Ureter (tissue), 1 donor: ENCODE measurements at places on chromosomes 12 and 14. TPM values are rescaled to one million over a fixed set of nuclear protein-coding genes. Genes with fewer than 3 reads are reported as not detected.
A peak's percentile ranks its signal among the peaks of the same experiment; 100 is the strongest.

IL22 gene
- not detected for total RNA-seq

DNA sequence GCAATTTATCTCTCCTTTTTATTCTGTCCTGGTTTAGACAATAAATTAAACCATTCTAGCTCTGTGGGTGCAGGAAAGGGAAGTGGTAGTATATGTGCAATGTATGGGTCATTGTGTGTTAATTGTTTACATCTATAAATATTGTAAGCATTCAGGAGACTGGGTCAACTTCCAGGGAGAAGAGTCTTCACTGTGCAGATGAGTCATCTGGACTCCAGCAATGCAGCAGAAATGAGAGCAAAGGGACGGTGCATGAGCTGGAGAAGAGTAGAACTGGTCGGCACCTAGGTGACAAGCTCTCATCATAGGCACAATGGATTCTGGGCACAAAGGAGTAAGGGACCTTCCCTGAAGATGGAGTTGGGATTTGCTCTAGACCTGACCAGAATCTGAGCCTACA lies 211.1 kb upstream of the DAAM1 start:
- no peak for DNase-seq

- peak; percentile 1 for DNase-seq
Observed at GRCh38 chr12:19421503-19422282, 17.6 kb upstream of the AEBP2 start.

TDRD9 gene
- 2.8 TPM for total RNA-seq

GRCh38 chr14:27370775-27371174 lies 772.9 kb upstream of the NOVA1 start:
- no peak for DNase-seq

- no peak for DNase-seq
Observed at GRCh38 chr14:83779266-83779665, 1750.7 kb upstream of the FLRT2 start.

PTGDR gene
- 2.7 TPM for total RNA-seq

DNA sequence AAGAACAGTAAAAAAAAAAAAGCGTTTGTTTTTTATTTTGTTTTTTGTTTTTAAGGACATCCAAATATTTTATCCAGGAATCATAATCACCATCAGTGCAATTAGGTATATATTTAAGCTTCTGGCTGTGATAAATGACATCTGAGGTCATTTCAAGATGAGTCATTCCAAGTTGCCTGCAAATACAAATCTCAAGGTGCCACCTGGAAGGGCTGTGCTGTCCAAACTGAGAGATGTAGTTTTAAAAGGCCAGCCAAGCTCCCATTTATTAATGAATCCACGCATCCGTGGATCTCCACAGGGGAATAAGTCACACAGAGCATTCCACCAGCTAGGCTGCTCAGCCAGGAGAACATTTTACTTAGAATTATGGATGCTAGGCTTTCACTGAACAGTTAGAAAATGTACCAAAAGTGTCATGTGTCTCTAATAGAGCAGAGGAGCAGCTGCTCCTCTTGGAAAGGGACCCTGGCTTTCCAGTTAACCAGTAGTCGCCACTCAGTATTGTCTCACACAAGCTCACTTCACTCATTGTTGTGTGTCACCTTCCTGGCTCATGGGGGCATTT lies 1151.4 kb upstream of the TMEM132C start:
- DNase-seq: no peak

DNA sequence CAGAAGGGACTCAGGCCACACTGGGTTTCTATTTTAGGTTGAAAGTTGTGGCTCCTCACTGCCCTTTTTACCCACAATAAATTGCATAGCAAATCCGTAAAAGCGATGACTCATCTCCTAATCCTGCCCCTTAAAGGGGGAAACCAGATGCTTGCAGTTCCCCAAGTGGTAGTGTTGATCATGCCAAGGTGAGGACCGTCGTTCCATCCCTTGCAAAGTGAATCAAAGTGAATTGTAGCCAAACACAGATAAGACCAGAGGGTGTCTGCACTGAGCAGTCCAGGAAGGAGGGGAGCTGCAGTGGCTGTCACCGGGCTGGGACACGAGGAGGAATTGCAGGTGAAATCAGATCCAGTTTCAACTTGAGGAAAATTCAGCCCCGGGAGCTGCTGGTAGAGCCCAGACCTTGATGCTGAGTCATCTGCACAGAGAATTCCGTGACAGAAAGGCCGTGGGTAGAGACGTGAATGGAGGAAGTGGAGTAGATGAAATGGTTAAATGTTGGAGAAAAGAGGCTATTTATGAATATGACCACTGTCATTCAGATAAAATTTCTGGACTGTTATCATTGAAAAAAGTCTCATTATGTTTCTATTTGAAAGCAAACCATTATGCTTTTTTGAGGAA lies 44.2 kb upstream of the MMP17 start:
- DNase-seq: no peak

CIROP gene
- total RNA-seq: not detected

DNA sequence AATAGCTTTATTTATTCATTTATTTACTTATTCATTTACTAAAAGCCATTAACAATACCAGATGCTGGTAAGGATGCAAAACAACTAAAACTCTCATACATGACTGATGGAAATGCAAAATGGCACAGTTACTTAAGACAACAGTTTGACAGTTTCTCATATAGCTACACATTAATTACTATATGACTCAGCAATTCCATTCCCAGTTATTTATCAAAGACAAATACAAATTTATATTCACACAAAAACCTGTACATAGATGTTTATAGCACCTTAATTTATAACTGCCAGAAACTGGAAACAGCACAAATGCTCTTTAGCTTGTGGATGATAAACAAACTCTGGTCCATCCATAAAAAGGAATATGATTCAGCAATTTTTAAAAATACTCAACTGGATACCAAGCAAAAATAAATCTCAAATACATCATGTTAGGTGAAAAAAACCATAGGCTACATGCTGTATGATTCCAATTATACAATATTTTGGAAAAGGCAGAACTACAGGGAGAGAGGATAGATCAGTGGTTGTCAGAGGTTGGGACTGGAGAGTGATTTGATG lies 37.9 kb upstream of the ST8SIA1 start:
- DNase-seq: no peak

GRCh38 chr14:61555056-61555838 lies 140.1 kb upstream of the HIF1A start:
- no peak for DNase-seq

PLA2G1B gene
- not detected for total RNA-seq

DNA sequence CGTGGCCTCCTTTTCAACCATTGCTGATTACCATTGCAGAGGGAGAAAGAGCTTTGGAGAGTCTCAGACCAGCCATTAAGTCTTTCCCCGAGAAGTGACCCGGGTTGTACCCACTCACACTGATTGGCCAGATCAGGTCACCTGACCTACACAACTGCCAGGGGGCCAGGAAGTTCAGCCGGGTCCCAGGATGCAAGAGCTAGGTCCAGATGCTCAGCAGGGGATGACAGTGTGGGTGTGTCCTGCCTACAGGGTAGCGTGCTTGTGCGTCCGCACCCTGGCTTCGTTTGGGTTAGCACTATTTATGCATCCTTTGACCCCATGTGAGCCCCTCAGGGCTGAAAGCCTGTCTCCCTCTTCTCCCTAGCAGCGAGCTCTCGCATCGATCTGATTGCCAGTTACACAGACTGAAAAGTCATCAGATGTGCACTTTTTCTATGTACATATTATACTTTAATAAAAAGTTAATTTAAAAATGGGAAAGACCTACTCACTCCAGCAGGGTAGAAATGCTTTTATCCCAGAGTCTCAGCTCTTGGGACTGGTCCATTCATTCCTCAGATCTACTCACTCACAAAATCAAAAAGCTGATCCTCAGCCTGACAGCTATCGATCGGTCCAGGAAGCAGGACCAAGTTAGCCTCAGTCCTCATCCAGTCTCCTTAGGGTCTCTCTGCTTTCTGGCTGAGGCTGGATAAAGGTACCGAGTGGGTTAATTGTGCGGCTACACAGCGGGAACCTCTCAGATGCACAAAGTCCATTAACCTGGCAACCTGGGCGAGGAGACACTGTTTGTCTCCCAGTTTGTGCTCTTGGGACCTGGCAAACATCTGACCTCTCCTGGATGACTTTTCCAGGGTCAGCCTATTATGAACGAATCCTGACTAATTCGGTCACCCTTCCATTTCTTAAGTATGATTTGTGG lies 68.0 kb downstream of the SERPINA3 start:
- DNase-seq: no peak

DNA sequence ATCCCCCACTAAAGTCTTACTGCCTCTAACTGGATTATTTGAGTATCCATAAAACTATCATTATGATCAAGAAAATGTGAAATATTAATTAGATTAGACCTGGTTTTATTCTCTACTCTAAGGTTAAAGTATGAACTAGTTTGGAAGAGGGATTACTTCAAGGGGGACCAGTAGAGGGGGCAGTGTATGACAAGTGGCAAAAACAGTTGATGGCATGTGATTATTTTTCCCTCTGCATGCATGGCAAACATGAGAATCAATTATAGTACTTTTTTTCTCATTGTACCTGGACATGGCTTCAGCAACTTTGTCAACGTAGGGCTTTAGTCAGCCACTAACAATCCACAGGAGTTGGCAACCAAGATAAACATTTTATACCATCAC lies 145.0 kb upstream of the SLC38A2 start:
- no peak for DNase-seq

DNA sequence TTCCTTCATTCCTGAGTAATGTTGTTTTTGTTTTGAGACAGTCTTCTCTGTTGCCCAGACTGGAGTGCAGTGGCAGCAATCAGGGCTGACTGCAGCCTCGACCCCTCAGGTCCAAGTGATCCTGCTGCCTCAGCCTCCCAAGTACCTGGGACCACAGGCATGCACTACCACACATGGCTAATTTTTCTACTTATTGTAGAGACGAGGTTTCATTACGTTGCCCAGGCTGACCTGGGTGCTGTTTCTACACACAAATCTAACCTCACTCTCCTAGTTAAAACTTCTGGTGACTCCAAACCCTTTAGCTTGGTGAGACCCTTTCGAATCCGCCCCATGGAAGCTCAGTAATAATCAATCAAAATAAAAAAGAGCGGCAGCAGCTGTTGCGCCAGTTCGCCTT lies 1.3 kb downstream of the TMEM116 start:
- DNase-seq: no peak

RARG gene
- total RNA-seq: 101 TPM

GPR162 gene
- 2.5 TPM for total RNA-seq

GRCh38 chr12:123465084-123465483 lies 7.1 kb downstream of the SNRNP35 start:
- no peak for DNase-seq

KERA gene
- not detected for total RNA-seq

DNA sequence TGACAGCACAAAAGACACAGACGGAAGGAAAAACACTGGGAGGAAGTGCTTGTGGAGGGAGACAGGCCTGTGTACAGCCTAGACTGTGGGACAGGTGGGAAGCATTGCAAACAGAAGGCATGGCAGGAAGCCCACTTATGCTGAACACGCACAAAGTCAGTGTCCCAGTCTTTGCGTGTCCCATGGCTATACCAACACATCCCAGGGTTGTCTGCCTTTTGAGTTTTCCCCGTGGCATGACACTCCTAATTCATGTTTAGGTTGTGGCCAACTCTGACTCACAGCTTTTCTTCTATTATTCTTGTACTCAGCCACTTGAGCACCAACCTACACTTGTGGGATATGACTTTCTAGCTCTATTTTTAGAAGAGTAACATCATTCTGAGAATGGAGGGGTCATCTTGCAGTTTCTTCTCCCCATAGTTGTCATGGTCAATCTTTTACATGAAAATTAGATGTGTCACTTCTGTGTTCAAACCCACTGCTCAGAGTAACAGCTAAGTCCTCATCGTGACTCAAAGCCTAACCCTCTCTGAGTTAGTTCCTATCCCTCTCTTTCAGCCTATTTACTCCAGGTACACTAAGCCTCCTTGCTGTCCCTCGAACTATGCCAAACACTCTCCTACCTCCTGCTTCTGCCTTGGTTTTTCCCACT lies 27.5 kb upstream of the JPH4 start:
- no peak for DNase-seq

AKAP3 gene
- 4.2 TPM for total RNA-seq

KMT2D gene
- total RNA-seq: 115 TPM

GRCh38 chr12:113845900-113846674 lies 120.0 kb downstream of the RBM19 start:
- no peak for DNase-seq

DNA sequence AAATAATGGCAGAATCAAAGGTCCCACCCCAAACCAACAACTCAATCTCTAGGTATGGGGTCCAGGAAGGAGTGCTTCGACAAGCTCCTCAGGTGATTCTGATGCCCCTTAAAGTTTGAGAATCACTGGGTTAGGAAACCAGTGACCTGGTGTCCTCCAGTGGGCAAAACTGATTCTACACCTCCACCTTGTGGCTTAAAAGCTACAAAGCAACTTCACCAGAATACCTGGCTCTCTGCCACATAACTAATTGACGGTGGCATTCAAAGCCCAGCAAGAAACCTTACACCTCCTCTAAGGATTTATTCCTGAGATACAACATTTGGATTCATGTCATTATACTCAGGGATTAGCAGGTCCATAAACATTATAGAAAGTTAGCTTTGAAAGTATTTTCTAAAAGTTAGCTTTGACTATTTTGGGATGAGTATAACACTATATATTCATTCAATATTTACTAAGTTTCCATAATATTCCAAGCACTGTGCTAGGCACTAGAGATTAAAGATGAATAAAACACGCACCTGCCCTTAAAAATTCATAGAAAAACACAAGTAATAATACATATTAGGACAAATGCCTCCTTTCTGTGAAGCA lies 45.4 kb downstream of the DCAF5 start:
- DNase-seq: no peak

DNA sequence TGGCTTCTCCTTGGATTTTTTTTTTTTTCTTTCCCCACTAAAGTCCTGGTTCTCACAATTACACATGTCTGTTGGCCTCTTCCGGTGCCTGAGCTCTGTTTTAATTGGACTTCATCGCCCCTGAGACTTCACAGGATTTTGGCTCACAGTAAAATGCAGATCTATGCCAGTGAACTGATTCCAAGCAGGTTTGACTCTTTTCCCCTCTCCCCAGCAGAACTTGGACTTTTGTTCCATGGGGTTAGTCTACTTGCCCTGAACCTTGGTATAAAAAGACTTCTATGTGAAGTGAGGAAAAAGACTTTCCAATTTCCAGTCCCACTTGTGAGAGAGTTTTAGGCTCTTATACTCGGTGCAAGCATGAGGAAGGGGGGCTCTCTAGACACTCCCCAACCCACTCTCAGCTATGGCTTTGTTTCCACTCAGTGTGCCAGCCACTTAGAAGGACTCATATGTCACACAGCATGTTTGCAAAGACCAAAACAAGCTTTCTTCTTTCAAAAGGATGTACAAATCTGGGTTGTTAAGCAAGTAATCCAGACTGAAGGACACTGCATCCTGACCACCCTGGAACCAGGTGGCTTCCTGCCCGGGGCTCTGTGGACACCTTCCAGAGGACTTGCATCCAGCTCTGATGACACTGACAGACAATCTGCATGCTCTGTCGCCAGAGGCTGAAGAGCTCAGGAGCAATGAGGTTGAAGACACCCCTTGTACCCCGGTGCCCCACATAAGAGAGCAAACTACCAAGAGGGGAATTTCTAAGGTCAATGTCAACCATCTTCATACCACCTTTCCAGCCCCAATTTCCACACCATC lies 221.9 kb upstream of the EGLN3 start:
- no peak for DNase-seq
